Bronchial epithelial cell (primary cell): ENCODE measurements at places on chromosomes 6 and 20. TPM values are rescaled to one million over a fixed set of nuclear protein-coding genes. Genes with fewer than 3 reads are reported as not detected.
A peak's percentile ranks its signal among the peaks of the same experiment; 100 is the strongest.

GRCh38 chr6:69338431-69339162, 458.2 kb downstream of the LMBRD1 start:
- no peak for DNase-seq

DNA sequence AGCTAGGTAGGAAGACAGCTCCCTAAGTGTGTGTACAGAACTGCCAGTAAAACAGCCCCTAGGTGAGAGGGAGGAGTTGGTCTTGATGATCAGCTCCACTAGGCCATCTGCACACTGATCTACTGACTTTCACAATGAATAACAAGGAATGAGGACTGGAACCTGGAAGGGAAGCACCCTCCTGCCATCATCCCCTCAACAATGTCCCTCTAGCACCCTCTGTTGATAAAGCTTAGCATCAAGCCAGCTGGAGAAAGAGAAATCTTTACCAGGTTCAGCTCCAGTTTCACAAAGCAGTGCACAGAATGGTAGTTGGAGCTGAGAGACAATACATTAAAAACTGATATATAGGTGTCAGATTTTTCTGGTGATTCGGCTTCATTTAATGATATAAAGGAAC, 57.2 kb upstream of the IRAK1BP1 start:
- DNase-seq = peak; percentile 80

- DNase-seq = no peak
These were observed 63.4 kb downstream of the TRAM2 start for GRCh38 chr6:52513464-52513863.

DNA sequence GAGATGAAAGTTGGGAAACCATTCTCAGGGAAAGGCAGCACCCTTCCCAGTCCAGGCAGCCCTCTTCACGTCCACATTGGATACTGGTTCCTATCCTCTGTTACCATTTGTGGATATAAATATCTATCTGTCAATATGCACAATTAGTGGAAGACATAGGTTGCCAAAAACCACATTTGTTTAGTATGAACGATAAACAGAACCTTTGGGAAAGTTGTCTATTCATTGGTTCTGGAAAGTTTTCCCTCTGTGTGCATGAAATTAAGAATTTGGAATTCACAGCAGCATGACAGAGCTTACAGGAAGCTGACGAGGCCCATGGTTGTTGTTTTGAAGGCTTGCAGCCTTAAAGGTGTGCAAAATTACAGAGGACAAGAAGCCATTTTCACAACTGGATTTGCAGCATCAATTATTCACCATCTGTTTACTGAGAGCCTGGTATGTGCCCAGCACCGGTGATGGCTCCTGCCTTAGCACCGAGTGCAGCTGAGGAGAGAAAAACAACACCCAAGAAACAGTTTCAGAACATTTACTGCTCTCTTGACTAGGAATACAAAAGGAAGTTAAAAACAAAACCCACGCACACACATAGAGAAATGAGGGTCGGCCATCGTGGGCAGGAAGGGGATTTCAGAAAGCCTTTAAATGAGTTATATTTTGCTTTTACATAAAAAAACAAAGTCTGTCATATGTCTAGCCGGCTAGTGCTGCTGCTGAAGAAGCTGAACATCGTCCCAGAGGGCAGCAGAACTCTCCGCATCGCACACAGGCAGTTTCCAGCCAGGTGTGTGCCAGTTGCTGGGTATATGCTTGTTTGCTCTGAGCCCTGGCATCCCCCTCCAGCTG, 319.6 kb downstream of the FARS2 start:
- no peak for DNase-seq

DNA sequence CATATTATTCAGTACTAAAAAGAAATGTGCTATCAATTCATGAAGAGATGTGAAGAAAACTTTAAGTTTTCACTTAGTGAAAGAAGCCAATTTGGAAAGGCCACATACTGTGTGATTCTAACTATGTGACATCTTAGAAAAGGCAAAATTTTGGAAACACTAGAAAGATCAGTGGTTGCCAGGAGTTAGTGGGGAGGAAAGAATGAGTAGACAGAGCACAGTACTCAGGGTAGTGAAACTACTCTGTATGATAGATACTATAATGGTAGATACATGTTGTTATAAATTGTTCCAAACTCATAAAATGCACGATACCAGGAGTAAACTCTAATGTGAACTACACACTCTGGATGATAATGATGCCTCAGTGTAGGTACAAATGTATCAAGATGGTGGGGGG, 14.2 kb downstream of the NCOA3 start:
- DNase-seq = no peak

GRCh38 chr6:71107911-71108420, 151.1 kb upstream of the B3GAT2 start:
- DNase-seq = peak; percentile 81

- peak; percentile 62 for DNase-seq
These were observed 13.2 kb downstream of the STX7 start for GRCh38 chr6:132499757-132500156.

ETV7 gene
- 0.13 TPM in 1 of 2 replicates, not detected in the other for total RNA-seq

GRCh38 chr6:133360194-133360593, 119.0 kb downstream of the EYA4 start:
- DNase-seq = no peak
